ACHN (cell line): ENCODE measurements at places on chromosomes 1 and 21.

GRCh38 chr1:234624724-234625117 is 14.7 kb upstream of the IRF2BP2 start:
- no peak for DNase-seq

GRCh38 chr1:39258146-39258924 is 53.8 kb downstream of the MACF1 start:
- DNase-seq: peak; percentile 62

DNA sequence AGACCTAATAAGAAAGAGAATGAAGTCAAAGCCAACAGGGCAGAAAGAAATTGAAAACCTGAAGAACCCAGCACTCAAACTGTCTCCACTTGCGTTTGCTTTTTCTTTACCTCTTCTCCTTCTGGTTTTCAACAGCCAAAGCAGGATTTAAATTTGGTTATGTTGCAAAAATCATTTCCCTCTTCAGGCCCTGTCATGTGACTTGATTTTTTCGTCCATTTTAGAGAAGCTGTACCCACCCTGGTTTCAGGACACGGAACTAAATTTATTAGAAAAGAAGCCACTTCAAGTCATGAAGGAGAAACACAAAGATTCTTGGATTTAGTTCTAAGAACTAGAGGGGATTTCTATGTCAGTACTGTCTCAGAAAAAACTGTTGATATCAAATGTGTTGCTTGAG is 1.0 kb upstream of the SYNJ1 start:
- no peak for DNase-seq

DNA sequence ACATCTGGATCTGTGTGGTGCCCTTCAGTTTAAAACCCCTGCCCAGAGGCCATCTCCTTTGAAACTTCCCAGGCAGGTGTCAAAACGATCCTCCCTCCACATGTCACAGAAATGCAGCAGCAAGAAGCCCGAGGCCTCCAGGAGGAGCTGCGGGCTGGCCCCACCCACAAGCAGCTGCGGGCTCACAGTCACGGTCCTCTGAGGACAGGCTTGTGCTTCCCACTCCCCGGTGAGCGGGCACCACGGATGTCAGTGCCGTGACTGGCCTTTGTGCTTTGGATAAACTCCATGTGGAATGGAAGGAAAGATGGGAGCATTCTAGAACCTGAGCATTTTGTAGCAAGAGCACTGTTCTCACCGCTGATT is 65.8 kb downstream of the SIK1 start:
- no peak for DNase-seq

- no peak for DNase-seq
Measured at GRCh38 chr1:234841710-234842231, 231.8 kb upstream of the IRF2BP2 start.

GRCh38 chr1:199728345-199728744 is 299.2 kb upstream of the NR5A2 start:
- DNase-seq: no peak

- DNase-seq: no peak
Measured at GRCh38 chr1:235872270-235872669, 5.6 kb upstream of the LYST start.

- DNase-seq: no peak
Measured at GRCh38 chr1:54219688-54220003, 19.7 kb downstream of the MRPL37 start.

- DNase-seq: no peak
Measured at GRCh38 chr1:64850846-64851245, 106.0 kb downstream of the RAVER2 start.

GRCh38 chr1:45429561-45430159 is 61.3 kb downstream of the TESK2 start:
- no peak for DNase-seq

GRCh38 chr1:246761396-246761795 is 37.2 kb downstream of the SCCPDH start:
- DNase-seq: no peak

DNA sequence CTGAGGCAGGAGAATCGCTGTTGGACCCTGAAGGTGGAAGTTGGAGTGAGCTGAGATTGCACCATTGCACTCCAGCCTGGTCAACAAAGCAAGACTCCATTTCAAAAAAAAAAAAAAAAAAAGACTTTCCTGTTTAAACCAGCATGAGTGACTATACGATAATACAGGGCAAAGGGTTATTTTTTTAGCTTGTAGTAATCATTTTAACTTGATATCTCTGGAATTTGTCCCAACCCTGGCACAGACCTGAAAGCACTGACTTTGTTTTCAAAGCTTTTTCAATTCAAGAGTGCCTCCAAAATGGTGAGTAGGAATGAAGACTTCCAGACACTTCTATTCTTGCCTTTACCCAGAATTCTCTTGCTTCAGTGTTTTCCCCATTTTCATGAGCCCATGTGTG is 4.4 kb upstream of the TMCO2 start:
- DNase-seq: no peak

- no peak for DNase-seq
Measured at GRCh38 chr21:45253180-45253579, 34.5 kb downstream of the POFUT2 start.

DNA sequence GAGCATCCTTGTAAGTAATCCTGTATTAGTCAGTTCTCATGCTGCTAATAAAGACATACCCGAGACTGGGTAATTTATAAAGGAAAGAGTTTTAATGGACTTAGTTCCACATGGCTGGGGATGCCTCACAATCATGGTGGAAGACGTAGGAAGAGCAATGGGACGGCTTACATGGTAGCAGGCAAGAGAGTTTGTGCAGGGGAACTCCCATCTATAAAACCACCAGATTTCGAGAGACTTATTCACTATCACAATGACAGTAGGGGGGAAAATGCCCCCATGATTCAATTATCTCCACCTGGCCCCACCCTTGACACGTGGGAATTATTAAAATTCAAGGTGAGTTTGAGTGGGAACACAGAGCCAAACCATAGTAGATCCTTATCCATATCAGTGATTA is 124.7 kb downstream of the HIVEP3 start:
- no peak for DNase-seq

- peak; percentile 33 for DNase-seq
Measured at GRCh38 chr21:39867198-39867650, at the start of gene PCP4. Gene PCP4, plus strand, starts transcription at chr21:39867438. Its CDS starts 64 bp downstream, at chr21:39867502.

DNA sequence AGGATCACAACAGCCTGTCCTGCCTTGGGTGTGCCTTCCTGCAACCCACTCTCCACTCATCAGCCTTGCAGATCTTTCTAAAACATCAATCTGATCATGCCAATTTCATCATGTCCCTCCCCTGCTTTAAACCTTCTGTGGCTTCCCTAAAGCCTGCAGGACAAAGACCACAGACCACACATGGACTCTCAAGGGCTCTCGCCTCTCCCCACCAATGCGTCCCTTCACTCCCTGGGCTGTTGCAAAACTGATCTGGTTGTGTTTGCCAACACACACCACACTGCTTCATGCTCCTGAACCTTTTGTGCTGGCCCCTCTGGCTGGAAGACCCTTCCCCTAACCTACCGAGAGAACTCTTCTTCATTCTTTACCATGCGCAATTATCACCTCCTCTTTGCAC is 72.4 kb downstream of the ITPKB start:
- no peak for DNase-seq

GRCh38 chr1:2400950-2401649 is 9.5 kb downstream of the RER1 start:
- DNase-seq: no peak

- DNase-seq: peak; percentile 74
Measured at GRCh38 chr1:27341525-27342252, at the start of gene SYTL1. Gene SYTL1, plus strand, starts transcription at chr1:27342022. Its CDS starts 3,313 bp downstream, at chr1:27345335.

DNA sequence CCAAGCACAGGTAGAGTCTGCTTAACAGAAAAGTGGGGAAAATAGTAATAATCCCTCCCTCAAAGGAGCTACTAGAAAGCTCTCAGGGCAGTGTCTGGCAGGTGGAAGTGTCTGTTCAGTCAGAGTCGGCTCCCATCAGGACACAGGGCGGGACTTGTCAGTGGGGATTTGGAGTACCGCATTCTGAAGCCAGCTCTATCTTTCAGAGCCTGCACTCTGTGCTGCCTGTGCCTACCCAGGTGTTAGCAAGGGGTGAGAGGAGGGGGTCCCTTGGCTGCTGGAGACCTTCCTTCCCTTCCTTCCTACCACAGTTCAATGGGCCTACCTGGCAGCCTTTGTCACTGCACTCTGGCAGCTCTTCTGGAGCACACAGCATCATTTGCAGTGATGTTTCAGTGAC is 615.5 kb downstream of the AJAP1 start:
- no peak for DNase-seq

DNA sequence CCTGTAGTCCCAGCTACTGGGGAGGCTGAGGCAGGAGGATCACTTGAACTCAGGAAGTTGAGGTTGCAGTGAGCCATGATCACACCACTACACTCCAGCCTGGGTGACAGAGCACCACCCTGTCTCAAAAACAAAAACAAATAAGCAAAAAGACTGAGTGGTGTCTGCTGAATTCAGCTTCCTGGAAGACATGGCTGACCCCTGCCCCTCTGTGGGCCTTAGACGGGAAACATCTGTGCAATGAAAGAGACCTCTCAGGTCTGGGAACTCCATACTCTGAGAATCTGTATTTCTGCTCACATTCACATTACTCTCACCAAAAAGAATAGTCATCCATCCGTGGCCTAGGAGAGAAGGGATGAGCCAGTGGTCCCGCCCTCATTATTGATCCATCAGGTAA is 2.0 kb downstream of the HTR1D start:
- no peak for DNase-seq

DNA sequence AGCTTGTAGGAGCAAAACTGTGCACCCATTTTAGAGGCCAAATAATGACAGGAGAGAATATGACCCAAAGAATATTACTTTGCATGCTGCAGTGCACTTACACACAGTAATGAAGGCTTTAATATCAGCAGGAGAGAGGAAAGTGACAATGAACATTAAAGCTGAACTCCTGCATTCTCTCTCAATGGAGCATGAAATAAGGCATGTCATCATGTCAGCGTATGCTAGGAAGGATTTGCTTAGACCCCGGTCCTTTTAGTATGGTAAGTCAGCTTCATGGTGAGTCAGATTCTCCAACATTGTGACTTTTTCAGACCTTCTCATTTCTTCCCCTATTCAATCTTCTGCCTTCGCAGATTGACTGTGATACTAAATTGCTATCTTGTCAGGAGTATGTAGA is 210.7 kb upstream of the TMPRSS15 start:
- no peak for DNase-seq

DNA sequence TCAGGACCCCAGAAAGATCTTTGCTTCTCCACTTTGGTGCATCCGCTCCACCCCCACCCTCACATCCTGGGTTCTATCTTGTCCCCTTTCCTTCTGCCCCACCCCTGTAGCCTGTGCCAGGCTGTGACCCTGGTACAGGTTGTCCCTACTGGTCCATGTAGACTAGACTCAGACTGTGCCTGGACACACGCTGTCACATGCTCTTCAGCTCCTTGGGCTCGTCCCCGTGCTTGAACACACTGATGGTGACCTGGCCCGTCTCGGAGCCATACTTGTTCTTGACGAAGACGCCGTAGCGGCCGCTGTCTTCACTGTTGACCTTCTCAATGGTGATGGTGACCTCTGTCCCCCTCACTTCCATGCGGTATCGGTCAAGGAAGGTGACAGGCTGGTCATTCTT is 54.8 kb downstream of the MYOM3 start:
- no peak for DNase-seq

GRCh38 chr1:29239142-29239541 is 2.8 kb downstream of the PTPRU start:
- DNase-seq: no peak

DNA sequence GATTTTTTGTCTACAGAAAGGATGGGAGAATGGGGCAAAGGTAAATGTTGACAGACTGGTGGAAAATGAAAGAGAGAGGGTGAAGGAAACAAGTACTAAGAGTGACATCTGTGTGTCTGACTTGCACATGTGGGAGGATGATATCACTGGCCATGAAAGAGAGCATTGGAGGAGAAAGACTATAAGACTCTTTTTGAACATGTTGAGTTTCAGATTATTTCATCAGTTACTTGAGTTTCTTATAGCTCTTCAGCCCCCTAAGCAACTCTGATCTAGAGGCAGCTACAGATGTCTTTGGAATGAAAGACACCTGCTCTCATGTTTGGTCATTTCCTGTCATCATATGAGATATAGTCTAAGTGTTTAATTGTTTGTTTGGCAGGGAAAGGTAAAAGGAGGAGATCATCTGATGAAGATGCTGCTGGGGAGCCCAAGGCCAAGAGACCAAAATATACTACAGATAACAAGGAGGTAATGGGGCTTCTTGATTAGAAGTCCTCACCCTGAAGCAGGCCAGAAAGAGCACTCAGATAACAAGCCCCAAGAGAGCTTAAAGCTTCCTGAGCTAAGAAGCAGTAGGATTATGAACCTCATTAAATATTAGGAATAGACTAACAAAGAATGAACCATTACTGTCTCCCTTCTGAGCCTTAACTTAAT is 4.5 kb downstream of the POLR3C start:
- DNase-seq: no peak

DNA sequence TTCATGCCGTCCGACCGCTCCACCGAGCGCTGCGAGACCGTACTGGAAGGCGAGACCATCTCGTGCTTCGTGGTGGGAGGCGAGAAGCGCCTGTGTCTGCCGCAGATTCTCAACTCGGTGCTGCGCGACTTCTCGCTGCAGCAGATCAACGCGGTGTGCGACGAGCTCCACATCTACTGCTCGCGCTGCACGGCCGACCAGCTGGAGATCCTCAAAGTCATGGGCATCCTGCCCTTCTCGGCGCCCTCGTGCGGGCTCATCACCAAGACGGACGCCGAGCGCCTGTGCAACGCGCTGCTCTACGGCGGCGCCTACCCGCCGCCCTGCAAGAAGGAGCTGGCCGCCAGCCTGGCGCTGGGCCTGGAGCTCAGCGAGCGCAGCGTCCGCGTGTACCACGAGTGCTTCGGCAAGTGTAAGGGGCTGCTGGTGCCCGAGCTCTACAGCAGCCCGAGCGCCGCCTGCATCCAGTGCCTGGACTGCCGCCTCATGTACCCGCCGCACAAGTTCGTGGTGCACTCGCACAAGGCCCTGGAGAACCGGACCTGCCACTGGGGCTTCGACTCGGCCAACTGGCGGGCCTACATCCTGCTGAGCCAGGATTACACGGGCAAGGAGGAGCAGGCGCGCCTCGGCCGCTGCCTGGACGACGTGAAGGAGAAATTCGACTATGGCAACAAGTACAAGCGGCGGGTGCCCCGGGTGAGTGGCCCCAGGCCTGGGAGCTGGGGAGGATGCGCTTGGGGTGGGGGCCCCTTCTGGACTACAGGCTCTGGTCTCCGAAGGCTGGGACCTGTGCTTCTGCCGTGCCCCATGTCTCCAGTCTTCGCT is 1.1 kb downstream of the SKI start:
- peak; percentile 57 for DNase-seq

DNA sequence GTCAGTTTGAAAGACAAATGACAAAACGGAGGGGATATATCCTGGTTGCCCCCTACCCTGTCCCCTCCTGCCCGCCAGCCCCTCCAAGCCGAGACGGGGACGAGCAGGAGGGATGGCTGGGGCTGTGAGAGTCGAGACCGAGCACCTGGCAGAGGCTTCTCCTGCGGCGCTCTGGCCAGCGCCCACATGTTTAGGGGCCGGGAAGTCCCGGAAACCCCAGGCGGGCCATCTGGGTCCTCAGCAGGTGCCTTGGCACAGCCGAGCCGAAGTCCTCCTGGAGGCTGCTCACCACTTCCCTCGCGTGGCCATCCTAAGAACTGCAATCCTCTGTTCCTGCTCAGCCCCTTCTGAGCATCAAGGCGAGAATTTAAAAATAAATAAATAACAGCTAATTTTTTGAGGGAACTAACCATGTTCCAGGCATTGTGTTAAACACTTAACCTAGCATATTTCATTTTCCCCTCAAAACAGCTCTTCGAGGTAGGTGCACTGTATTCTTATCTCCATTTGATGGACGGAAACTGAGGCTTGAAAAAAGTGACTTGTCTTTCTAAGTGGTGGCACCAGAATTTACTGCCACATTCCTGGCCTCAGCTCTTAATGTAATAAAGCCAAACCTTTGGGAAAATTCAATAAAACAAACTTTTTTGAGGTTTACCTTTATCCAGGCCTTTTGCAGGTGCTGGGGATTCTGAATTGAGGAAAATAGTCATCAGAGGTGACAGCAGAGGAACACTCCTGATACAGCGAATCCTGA is 3.5 kb upstream of the RIMS3 start:
- DNase-seq: peak; percentile 69
